GM23338 (cell line): ENCODE measurements at places on chromosomes 12 and 14. TPM values are rescaled to one million over a fixed set of nuclear protein-coding genes. Genes with fewer than 3 reads are reported as not detected.

GRCh38 chr14:70879448-70879847, 27.8 kb upstream of the PCNX1 start:
- DNase-seq = no peak
- no peaks in the 10 kb centered on the region for H3K27me3 ChIP-seq
- H3K36me3 ChIP-seq = no peaks in the 10 kb centered on the region
- no peak overlapping the region for H3K27ac ChIP-seq

P2RX2 gene
- 1.7 and 3.0 TPM in 2 replicates for total RNA-seq

- no peak for DNase-seq
- no peak overlapping the region for H3K27ac ChIP-seq
- no peaks in the 10 kb centered on the region for H3K27me3 ChIP-seq
- H3K4me1 ChIP-seq = no peaks in the 10 kb centered on the region
These were observed 30.6 kb upstream of the TRHDE start for GRCh38 chr12:72241552-72241951.

DNA sequence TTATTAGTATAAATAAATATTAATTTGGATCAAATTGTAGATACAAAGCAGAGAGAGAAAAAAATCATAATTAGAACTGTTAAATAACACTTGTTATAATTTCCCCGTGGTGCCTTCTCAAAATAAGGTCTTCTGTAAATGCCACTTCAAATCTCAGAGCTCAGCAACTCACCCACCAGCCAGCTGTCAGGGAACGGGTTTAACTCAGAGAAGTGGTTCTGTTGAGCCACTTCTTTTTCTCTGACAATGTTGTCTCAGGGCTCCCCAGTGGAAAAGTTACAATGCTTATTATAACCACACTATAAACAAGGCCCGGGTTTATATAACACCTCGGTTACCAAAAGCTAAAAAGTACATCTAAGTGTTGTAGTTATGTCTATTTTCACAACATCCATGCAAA, 452.6 kb downstream of the GLT1D1 start:
- DNase-seq = no peak
- no peaks in the 10 kb centered on the region for H3K36me3 ChIP-seq
- H3K4me1 ChIP-seq = no peaks in the 10 kb centered on the region

GRCh38 chr12:879641-880040, 69.9 kb downstream of the RAD52 start:
- no peak overlapping the region for H3K27ac ChIP-seq
- no peak for DNase-seq
- H3K4me1 ChIP-seq = no peaks in the 10 kb centered on the region
- H3K36me3 ChIP-seq = peaks cover 35% of the 10 kb centered on the region
- no peak overlapping the region for H3K4me3 ChIP-seq

DNA sequence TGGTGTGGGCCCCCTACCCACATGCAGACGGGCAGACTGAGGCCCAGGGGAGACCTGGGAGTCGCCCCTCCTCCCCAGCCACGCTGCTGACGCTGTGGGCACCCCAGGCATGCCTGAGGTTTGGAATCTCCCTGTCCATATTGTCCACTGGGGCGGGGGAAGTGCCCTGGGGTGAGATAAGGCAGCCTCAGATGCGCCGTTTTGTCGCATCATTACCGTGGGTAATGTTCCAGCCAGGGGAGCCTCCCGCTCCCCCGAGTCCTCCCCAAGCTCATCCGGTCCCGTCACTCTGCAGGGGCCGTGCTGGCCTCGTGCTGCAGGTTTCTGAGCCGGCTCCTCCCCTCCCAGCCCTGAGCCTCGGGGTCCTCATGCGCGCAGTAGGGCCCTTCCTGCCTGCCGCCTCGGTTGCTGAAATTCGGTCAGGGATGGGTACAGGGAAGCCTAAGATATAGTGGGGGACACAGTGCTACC, 11.4 kb downstream of the INF2 start:
- H3K4me3 ChIP-seq = no peak overlapping the region
- DNase-seq = peak; percentile 56
- H3K27ac ChIP-seq = no peak overlapping the region
- no peaks in the 10 kb centered on the region for H3K27me3 ChIP-seq
- peaks cover 12% of the 10 kb centered on the region; the same call in 1 of the 2 replicates for H3K36me3 ChIP-seq
- peaks cover 8% of the 10 kb centered on the region; the same call in 1 of the 2 replicates for H3K4me1 ChIP-seq

- H3K4me1 ChIP-seq = peaks cover 17% of the 10 kb centered on the region
- no peak overlapping the region for H3K27ac ChIP-seq
- peaks cover 90% of the 10 kb centered on the region for H3K27me3 ChIP-seq
- no peaks in the 10 kb centered on the region; the same call in 1 of the 2 replicates for H3K36me3 ChIP-seq
- DNase-seq = peak; percentile 69
These were observed 899 bp upstream of the KCNH3 start for GRCh38 chr12:49537752-49538509.

DNA sequence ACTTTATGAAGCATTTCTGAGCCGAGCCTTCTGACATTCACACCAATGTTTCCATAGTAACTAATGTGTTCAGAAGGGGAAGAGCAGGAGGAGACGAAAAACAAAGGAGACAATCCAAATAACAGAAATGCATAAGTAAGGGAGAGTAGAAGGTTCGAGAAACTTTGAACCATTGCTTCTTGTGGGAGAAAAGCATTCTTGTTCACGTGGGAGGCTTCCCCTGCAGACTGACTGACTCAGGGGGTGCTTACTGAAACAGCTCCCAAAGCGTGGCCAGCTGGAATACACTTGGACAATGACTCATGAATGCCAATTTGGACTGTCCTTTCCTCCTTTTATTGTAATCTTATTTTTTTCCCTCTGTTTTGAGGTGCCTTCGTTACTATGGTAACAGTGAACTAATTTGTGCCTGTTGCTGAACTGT, 73.9 kb downstream of the NEDD1 start:
- no peaks in the 10 kb centered on the region for H3K36me3 ChIP-seq
- H3K27me3 ChIP-seq = peaks cover 3% of the 10 kb centered on the region; the same call in 1 of the 2 replicates
- no peak overlapping the region for H3K27ac ChIP-seq
- H3K4me3 ChIP-seq = no peak overlapping the region

- no peak overlapping the region for H3K4me3 ChIP-seq
- peaks cover 12% of the 10 kb centered on the region for H3K4me1 ChIP-seq
- H3K27me3 ChIP-seq = no peaks in the 10 kb centered on the region
These were observed 25.8 kb downstream of the ACVR1B start for GRCh38 chr12:51977320-51977753.

DNA sequence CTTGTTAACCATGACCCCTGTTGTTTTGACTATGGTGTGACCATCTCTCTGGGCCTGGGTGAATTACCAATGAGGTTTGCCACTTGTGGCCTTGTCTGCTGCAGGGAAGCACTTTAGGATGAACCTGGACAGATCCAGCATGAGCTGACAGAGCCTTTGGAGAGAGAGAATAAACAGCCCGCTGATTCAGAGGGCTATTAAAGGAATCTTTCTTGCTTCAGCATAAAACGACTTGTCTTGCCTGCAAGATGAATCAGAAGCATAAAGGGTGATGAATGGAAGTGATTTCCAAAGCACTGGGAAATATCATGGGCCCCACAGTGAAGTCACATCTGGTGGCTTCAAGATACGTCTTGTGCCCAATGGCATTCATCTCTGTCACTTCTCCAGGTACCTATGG, 69.0 kb upstream of the WSCD2 start:
- H3K4me1 ChIP-seq = no peaks in the 10 kb centered on the region
- H3K27me3 ChIP-seq = no peaks in the 10 kb centered on the region
- no peak overlapping the region for H3K27ac ChIP-seq

GRCh38 chr12:44159216-44159615, 323.3 kb downstream of the TMEM117 start:
- H3K27me3 ChIP-seq = no peaks in the 10 kb centered on the region
- H3K4me1 ChIP-seq = 0 out of 2 replicates have a peak, but pooled peaks cover 13% of the 10 kb centered on the region
- H3K4me3 ChIP-seq = no peak overlapping the region
- no peak overlapping the region for H3K27ac ChIP-seq
- no peak for DNase-seq

GRCh38 chr12:122133192-122133950, 40.6 kb downstream of the IL31 start:
- H3K27me3 ChIP-seq = no peaks in the 10 kb centered on the region
- no peaks in the 10 kb centered on the region for H3K36me3 ChIP-seq
- peak; percentile 73 for DNase-seq
- H3K27ac ChIP-seq = peak overlapping the region; percentile 32; the same call in 1 of the 2 replicates
- H3K4me3 ChIP-seq = no peak overlapping the region
- no peaks in the 10 kb centered on the region; the same call in 1 of the 2 replicates for H3K4me1 ChIP-seq

CD4 gene
- total RNA-seq = 1.5 and 2.2 TPM in 2 replicates

PZP gene
- 0.43 TPM in 1 of 2 replicates, not detected in the other for total RNA-seq

ALDH1L2 gene
- 3.9 and 9.1 TPM in 2 replicates for total RNA-seq

DNA sequence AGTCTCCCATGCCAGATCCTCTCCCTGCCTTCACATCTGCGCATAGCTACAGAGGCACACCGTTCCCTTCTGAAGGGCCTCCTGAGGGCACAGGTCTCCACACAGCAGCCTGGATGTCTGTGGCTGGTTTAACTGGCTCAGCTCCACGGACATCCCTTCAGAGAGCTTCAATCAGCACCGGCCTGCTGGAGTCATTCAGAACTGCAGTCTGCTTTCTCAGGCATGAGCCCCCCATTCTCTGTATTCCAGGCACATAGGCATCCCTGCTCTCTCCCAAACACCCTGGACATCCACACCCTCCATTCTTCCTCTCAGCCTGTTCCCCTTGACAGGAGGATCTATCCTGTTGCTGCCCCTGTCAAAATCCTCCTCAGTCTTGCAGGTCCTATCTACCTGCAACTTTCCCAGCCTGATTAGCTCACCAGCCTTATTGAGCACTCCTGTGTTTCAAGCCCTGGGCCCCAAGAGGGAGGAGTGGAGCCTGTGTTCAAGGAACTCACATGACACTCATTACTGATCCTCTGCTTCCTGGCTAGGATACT, 2.9 kb upstream of the DHRS2 start:
- DNase-seq = peak; percentile 61
- no peak overlapping the region for H3K4me3 ChIP-seq
- H3K27me3 ChIP-seq = no peaks in the 10 kb centered on the region
- H3K4me1 ChIP-seq = no peaks in the 10 kb centered on the region; the same call in 1 of the 2 replicates
- H3K36me3 ChIP-seq = no peaks in the 10 kb centered on the region

NOS1 gene
- 3.0 and 4.4 TPM in 2 replicates for total RNA-seq

IL23A gene
- 2.5 and 3.2 TPM in 2 replicates for total RNA-seq

- H3K4me3 ChIP-seq = no peak overlapping the region
- no peaks in the 10 kb centered on the region for H3K27me3 ChIP-seq
These were observed 19.5 kb upstream of the NUBPL start for GRCh38 chr14:31541702-31542101.

FGF6 gene
- total RNA-seq = not detected in 2 replicates

DNA sequence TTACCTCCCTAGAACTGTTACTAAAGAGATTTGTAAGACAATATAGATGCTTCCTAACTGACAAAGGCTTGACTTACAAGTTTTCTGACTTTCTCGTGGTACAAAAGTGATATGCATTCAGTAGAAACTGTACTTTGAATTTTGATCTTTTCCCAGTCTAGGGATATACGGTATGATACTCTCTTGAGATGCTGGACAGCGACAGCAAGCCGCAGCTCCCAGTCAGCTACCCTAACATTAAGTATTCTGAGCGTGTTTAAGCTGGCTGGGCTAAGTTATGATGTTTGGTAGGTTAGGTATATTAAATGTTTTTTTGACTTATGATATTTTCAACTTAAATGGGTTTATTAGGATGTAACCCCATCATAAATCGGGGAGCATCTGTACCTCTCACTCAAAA, 55.2 kb upstream of the CDKL1 start:
- no peak overlapping the region for H3K4me3 ChIP-seq
- peaks cover 13% of the 10 kb centered on the region; the same call in 1 of the 2 replicates for H3K36me3 ChIP-seq
- no peaks in the 10 kb centered on the region for H3K27me3 ChIP-seq

PDZRN4 gene
- 0.90 TPM in 1 of 2 replicates, not detected in the other for total RNA-seq

OR4E2 gene
- not detected in 2 replicates for total RNA-seq

- H3K36me3 ChIP-seq = peaks cover 21% of the 10 kb centered on the region
- H3K4me3 ChIP-seq = no peak overlapping the region
- no peaks in the 10 kb centered on the region for H3K27me3 ChIP-seq
- H3K4me1 ChIP-seq = no peaks in the 10 kb centered on the region
These were observed 40.3 kb upstream of the GCH1 start for GRCh38 chr14:54942913-54943312.

DNA sequence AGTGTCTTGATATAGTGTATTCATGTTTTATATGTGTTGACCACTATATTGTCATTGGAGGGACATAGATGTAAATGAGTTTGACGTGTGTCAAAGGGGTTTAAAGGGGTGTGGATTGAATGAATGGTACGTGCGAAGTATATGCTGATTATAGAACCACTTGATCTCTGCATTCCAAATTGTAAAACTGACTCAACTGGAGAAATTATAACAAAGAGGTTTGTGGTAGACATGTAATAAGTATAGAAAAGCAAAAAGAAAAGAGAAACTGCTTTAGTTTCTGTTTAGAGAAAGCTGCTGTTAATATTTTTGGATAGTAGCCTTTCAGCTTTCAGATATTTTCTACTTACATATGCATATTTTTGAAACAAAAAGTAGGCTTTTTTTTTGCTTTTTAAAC, 8.9 kb upstream of the MYRFL start:
- no peaks in the 10 kb centered on the region for H3K27me3 ChIP-seq
- no peak overlapping the region for H3K4me3 ChIP-seq
- no peak overlapping the region for H3K27ac ChIP-seq
- peaks cover under 1% of the 10 kb centered on the region; the same call in 1 of the 2 replicates for H3K36me3 ChIP-seq
- H3K4me1 ChIP-seq = no peaks in the 10 kb centered on the region
- no peak for DNase-seq

GRCh38 chr12:8154526-8154925, 2.3 kb upstream of the ZNF705A start:
- H3K4me3 ChIP-seq = no peak overlapping the region
- H3K36me3 ChIP-seq = no peaks in the 10 kb centered on the region
- no peaks in the 10 kb centered on the region for H3K27me3 ChIP-seq
- H3K27ac ChIP-seq = no peak overlapping the region

DNA sequence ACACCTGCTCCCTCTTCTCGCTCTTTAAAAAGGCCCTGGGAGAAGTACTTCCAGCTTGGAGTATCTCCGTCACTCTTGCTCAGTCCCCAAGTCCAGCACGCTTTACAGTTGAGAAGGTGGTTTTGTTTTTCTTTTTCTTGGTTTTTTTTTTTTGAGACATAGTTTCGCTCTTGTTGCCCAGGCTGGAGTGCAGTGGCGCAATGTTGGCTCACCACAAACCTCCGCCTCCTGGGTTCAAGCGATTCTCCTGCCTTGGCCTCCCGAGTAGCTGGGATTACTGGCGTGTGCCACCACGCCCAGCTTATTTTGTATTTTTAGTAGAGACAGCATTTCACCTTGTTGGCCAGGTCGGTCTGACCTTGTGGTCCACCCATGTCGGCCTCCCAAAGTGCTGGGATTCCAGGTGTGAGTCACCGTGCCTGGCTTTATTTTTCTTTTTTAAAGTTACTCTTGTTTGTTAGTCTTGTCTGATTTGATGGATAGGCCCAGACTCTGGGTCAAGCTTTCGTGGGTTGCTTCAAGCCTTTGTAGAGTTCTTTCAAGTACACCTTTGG, 1.9 kb downstream of the TDRD9 start:
- H3K27me3 ChIP-seq = no peaks in the 10 kb centered on the region
- H3K4me3 ChIP-seq = no peak overlapping the region
- H3K36me3 ChIP-seq = no peaks in the 10 kb centered on the region
- H3K4me1 ChIP-seq = no peaks in the 10 kb centered on the region
- H3K27ac ChIP-seq = no peak overlapping the region
- no peak for DNase-seq

TAS2R42 gene
- 0.38 TPM in 1 of 2 replicates, not detected in the other for total RNA-seq

GRCh38 chr12:14239935-14240872, 125.3 kb upstream of the ATF7IP start:
- peaks cover 19% of the 10 kb centered on the region for H3K4me1 ChIP-seq
- peak; percentile 74 for DNase-seq
- peak overlapping the region; percentile 46; the same call in 1 of the 2 replicates for H3K27ac ChIP-seq
- H3K4me3 ChIP-seq = peak overlapping the region; percentile 41

ANO2 gene
- 3.3 and 4.6 TPM in 2 replicates for total RNA-seq

- no peaks in the 10 kb centered on the region for H3K4me1 ChIP-seq
- no peak overlapping the region for H3K4me3 ChIP-seq
- H3K36me3 ChIP-seq = peaks cover 8% of the 10 kb centered on the region
- H3K27ac ChIP-seq = no peak overlapping the region
- no peaks in the 10 kb centered on the region for H3K27me3 ChIP-seq
These were observed 8.6 kb upstream of the PIP4K2C start for GRCh38 chr12:57582440-57582839.

FAM90A1 gene
- 0.14 TPM in 1 of 2 replicates, not detected in the other for total RNA-seq
